ENCODE measurements at places on chromosomes 6 and 20.

- no peak for DNase-seq
Measured at GRCh38 chr20:5614506-5614905, 135.7 kb upstream of the SHLD1 start.

GRCh38 chr6:88499845-88500699 lies 333.9 kb upstream of the CNR1 start:
- no peak for DNase-seq

- DNase-seq: no peak
Measured at GRCh38 chr6:170285482-170285881, 5.4 kb downstream of the DLL1 start.

- no peak for DNase-seq
Measured at GRCh38 chr6:170423814-170424603, 117.5 kb downstream of the FAM120B start.

DNA sequence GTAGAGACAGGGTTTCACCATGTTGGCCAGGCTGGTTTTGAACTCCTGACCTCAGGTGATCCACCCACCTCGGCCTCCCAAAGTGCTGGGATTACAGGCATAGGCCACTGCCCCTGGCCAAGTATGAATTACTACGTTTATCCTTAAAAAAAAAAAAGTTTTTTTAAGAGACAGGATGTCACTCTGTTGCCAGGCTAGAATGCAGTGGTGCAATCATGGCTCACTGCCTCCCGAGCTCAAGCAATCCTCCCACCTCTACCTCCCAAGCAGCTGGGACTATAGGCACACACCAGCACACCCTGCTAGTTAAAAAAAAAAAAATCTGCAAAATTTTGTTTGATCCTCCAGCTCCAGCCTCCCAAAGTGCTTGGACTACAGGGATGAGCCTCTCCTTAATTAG lies 23.1 kb downstream of the IYD start:
- DNase-seq: no peak

DNA sequence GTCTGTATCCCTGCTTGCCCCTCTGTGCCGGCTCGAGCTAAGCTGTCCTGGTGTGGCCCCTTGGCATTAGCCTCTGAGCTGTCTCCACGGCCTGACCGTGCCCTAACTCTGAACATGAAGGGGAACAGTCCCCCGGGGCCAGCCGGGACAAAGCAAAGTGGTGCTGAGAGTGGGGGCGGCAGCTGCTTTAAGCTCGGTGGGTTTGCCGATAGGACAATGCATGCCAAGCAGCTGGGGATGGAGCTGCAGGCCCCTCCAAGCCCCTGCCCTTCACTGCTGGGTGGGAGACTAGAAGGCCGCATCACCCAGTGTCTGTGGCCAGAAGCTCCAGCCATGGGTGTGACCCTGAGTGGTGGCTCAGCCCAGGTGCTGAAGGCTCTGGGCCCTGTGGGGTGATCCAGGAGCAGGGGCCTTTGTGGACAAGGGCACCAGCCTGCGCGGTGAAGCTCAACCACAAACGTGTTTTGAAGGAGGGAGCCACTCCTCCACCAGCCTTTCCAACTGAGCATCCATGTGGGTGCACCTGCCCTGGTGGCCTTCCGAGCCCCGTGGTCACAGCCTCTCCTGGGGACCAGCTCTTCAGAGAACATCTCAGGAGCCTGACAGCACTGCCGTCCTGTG lies 242.5 kb downstream of the ERMARD start:
- no peak for DNase-seq

DNA sequence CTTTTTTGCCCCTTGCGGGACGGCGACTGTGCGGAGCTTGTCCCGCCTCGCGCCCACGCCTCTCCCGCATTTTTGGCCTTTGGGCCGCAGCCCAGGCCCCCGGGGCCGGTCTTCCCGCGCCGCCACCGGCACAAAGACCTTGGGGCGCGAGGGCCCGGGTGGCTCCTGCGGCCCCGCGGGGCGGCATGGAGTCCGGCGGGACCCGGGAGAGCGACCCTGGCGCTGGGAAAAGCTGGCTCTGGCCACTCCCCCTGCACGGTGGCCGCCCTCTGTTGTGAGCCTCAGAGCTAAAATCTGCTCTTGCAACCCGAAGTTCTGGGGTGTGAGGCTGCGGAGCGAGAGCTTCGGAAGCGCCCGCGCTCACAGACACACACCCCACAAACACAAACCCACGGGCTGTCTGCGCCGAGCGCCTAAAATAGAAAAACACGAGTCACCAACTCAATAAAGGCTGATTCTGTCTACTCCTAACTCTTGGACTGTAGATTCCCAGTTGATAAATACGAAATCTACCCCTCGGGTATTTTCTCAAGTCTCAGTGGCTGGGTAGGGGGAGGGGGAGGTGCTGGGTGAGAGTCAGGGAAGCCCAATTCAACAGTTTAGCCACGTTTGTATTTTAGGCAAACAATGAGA lies 496 bp upstream of the BEND3 start:
- no peak for DNase-seq

GRCh38 chr6:64777941-64778785 lies 928.9 kb downstream of the EYS start:
- no peak for DNase-seq

- no peak for DNase-seq
Measured at GRCh38 chr6:11208267-11208666, 24.2 kb downstream of the NEDD9 start.

DNA sequence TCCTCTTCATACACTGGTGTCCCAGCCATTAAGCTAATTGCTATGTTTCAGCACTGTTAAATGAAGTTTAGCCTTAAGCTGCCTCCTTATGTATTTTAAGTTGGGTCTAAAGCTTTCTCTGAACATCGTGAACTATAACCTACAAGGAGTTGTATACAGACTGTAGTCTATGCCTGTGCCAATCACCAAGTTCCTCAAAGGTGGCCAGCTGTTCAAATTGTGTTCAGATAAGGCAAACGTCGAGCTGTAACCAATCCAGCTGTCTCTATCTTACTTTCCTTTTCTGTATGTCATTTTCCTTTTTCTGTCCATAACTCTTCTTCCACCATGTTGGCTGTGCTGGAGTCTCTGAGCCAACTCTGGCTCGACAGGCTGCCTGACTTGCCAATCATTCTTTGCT lies 199.6 kb downstream of the OGFRL1 start:
- DNase-seq: no peak

- no peak for DNase-seq
Measured at GRCh38 chr6:34233867-34234266, 2.8 kb upstream of the HMGA1 start.

GRCh38 chr6:131885237-131885636 lies 65.9 kb downstream of the CCN2 start:
- no peak for DNase-seq

- no peak for DNase-seq
Measured at GRCh38 chr6:138685257-138685656, 88.3 kb upstream of the CCDC28A start.

All from stimulated activated CD8-positive, alpha-beta memory T cell treated with anti-CD3 and anti-CD28 coated beads, Interleukin-7, amount 100 ng/mL, for 24 hours (primary cell).